CD8-positive, alpha-beta memory T cell (primary cell): ENCODE measurements at places on chromosomes 5 and 9.

DNA sequence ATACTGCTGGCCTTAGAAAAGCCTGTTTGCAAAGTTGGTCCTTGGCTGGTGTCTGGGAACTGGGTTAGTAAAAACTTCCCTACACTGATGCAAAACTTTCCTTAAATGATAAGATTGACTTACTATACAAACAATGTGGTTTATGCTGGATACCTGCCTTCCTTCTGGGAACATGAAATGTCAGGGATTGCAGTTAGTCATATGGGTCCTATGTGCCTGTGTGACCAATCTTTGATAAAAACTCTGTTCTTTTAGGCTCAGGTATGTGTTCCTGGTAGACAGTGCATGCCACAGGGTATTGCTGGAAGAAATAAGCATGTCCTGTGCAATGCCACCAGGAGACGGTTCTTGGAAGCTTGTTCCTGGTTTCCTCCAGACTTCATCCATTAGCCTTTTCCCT, 173.3 kb downstream of the RMI1 start:
- no peak for DNase-seq

GRCh38 chr5:124927735-124928134, 181.3 kb upstream of the ZNF608 start:
- DNase-seq = no peak

DNA sequence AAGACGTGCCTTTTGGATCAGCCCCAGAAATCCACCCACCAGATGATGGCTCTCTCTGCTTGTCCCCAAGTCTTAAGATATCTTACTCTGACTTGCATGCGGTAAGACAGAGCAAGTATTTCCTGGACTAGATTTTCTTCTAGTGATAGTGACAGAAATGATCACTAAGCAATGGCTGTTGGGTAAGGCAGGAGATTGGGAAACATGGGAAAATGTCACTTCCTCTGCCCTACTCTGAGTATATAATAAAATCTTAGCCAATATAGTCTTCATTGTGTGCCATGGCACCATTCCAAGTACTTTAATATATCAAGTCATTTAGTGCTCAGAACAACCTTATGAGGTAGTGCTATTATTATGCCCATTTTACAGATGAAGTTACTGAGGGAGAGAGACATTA, 31.0 kb upstream of the GNA14 start:
- DNase-seq = no peak

DNA sequence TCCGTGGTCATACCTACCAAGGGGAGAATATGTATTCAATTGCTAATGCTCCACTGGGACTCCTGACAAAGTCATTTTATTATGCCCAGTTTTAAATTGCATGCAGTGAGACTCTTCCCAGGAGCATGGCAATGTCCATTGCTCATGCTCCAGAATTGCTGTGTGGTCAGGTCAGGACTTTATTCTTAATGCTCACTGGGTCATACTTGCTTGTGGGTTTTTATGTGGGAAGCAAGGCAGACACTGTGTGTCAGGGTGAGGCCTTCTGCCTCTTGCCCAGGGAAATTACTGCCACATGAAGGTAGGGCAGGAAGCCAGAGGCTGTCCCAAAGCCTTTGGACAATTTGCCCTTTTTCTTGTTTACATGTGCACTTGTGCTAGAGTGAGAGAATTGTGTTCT, 164.6 kb upstream of the MEF2C start:
- no peak for DNase-seq

- no peak for DNase-seq
Measured at GRCh38 chr5:50699737-50700136, 33.3 kb downstream of the PARP8 start.

DNA sequence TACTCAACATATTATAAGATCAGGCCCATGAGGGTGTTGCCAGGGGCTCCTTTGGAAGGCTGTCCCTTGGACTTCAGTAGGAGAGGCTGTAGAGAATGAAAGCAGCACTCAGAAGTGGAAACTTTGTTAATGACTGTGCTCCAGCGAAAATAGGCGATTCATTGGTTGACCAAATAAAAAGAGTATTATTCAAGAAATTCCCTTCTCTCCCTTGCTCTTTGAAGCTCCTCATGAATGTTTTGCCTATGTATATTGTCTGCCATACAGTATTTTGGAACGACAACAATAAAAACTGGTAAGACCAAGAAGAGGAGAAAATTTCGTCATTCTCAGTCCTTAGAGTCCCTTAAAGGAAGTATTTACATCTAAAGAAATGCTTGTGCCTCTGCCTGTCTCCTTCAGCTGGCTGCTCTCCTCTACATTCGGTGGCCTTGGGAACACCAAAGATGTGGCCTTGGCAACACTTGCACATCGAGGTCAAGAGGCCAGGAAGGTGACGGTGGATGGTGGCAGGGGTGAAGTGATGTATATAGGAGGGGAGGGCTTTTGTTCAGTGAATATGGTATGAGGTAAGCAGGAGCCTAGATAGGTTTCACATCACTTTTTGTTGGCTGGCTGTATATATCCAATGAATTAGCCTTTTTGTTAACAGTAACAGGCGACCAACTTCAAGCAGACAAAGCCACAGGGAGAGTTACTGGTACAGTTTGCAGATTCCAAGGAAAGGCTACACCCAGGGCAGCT, 95.0 kb upstream of the ACTBL2 start:
- DNase-seq = no peak
